ENCODE measurements at places on chromosomes 2 and 18.

DNA sequence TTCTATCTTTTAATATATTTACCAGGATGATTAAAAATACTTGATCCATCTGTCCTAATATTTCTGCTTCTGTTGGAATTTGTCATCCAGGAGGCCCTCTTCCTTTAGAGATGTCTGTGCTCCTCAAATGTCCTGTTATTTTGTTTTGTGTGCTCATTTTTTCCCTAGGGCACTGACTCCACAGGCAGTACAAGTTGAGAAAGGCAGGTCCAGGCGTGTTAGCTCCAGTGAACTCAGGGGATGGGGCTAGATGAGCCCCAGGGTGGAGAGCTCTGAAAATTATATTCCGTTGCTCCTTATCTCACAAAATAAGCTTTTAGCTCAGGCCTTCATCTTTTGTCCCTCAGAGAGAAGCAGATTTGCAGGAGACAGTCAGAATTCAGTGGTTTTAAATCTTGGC is 105.7 kb downstream of the SLC4A3 start:
- no peak overlapping the region for H3K27ac ChIP-seq
- no peak overlapping the region for H3K4me3 ChIP-seq
- H3K4me1 ChIP-seq, result no peaks in the 10 kb centered on the region
- H3K27me3 ChIP-seq, result no peaks in the 10 kb centered on the region

DNA sequence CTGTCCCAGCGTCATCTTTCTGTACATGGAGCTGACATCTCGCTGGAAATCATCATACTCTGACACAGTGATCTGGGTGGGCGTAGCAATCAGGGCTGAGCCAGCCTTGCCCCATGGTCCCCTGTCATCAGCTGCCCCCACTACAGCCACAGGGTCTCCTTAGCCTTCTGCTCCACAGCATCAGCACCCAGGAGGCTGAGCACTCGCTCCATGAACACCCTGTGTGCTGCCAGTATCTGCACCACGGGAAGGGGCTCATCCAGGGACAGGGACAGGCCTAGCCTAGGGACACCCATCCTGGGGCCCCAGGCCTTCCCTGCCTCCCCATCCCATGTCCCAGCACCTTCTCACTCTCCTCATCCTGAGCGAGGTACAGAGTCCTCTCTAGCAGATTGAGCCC is 11.4 kb downstream of the ALPG start:
- no peak overlapping the region for H3K4me3 ChIP-seq
- no peak overlapping the region for H3K27ac ChIP-seq
- H3K36me3 ChIP-seq, result no peaks in the 10 kb centered on the region
- no peaks in the 10 kb centered on the region for H3K4me1 ChIP-seq

- no peak overlapping the region for H3K4me3 ChIP-seq
- H3K27ac ChIP-seq, result no peak overlapping the region
- no peaks in the 10 kb centered on the region for H3K36me3 ChIP-seq
- DNase-seq, result no peak
- H3K4me1 ChIP-seq, result no peaks in the 10 kb centered on the region
Measured at GRCh38 chr2:40037303-40037702, 258.2 kb upstream of the THUMPD2 start.

DNA sequence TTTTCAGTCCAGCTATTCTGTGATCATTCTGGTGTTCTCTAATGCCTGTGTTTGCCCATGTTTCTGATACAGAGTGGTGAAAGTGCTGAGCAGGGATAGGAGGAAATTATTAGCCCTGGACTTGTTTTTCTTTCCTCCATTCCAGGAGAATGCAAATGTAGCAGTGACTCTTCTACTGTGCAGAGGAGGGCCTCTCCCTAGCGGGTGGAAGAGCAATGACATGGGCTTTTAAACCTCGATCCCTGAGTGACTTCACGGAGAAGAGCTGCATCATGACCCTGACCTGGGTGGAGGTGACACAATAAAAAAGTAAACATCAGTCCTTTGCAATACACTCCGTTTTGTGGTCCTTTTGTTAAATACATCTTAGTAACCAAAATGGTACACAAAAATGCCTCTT is 68.0 kb upstream of the NETO1 start:
- no peaks in the 10 kb centered on the region for H3K27me3 ChIP-seq
- H3K27ac ChIP-seq, result no peak overlapping the region
- H3K4me1 ChIP-seq, result no peaks in the 10 kb centered on the region
- no peak overlapping the region for H3K4me3 ChIP-seq
- DNase-seq, result no peak
- no peaks in the 10 kb centered on the region for H3K36me3 ChIP-seq

DNA sequence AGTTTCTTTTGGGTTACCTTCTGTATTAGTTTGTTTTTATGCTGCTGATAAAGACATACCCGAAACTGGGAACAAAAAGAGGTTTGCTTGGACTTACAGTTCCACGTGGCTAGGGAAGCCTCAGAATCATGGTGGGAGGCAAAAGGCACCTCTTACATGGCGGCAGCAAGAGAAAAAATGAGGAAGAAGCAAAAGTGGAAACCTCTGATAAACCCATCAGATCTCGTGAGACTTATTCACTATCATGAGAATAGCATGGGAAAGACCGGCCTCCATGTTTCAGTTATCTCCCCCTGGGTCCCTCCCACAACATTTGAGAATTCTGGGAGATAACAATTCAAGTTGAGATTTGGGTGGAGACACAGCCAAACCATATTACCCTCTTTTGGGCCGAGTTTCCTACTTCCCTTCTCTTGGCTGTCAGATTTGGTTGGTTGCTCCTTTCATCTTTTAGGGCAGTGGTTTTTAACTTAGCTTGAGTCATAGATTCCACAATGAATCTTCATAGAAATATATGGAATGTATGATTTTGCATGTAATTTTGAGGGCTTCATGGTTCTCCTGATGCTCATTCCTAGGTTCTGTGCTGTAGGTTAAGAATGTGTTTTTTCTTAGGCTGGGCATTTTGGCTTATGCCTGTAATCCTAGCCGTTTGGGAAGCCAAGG is 44.2 kb downstream of the CEP192 start:
- H3K36me3 ChIP-seq, result peaks cover 6% of the 10 kb centered on the region
- H3K4me1 ChIP-seq, result no peaks in the 10 kb centered on the region

- no peaks in the 10 kb centered on the region for H3K4me1 ChIP-seq
- H3K36me3 ChIP-seq, result no peaks in the 10 kb centered on the region
- no peaks in the 10 kb centered on the region for H3K27me3 ChIP-seq
- H3K4me3 ChIP-seq, result no peak overlapping the region
Measured at GRCh38 chr2:235706506-235706905, 212.7 kb downstream of the AGAP1 start.

DNA sequence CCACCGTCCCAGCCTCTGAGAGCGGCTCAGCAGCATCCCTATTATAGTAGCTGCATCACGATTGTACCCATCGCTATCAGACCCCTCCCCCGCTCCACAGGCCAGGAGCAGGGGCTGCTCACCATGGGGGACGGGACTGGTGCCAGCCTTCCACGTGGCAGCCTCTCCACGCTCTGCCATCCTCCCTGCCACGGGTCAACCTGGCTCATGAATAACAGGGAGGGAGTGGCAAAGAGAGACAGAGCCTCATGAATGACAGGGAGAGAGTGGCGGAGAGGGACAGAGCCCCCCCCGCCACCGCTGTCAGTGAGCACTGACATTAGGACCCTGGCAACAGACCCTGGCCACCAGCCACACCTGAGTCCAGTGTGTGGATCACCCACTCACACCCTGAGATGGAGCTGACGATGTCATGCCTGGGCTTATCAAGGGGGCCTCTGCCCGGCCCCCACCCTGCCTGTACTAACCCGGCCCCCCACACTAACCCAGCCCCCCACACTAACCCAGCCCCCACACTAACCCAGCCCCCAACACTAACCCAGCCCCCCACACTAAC is 16.9 kb downstream of the CROCC2 start:
- no peak overlapping the region for H3K27ac ChIP-seq
- no peak overlapping the region for H3K4me3 ChIP-seq
- no peaks in the 10 kb centered on the region for H3K36me3 ChIP-seq

- H3K36me3 ChIP-seq, result no peaks in the 10 kb centered on the region
- no peak for DNase-seq
- no peaks in the 10 kb centered on the region for H3K27me3 ChIP-seq
- H3K27ac ChIP-seq, result peak overlapping the region; percentile 68
- peaks cover 7% of the 10 kb centered on the region for H3K4me1 ChIP-seq
Measured at GRCh38 chr2:189548666-189549448, 31.7 kb downstream of the SLC40A1 start.

DNA sequence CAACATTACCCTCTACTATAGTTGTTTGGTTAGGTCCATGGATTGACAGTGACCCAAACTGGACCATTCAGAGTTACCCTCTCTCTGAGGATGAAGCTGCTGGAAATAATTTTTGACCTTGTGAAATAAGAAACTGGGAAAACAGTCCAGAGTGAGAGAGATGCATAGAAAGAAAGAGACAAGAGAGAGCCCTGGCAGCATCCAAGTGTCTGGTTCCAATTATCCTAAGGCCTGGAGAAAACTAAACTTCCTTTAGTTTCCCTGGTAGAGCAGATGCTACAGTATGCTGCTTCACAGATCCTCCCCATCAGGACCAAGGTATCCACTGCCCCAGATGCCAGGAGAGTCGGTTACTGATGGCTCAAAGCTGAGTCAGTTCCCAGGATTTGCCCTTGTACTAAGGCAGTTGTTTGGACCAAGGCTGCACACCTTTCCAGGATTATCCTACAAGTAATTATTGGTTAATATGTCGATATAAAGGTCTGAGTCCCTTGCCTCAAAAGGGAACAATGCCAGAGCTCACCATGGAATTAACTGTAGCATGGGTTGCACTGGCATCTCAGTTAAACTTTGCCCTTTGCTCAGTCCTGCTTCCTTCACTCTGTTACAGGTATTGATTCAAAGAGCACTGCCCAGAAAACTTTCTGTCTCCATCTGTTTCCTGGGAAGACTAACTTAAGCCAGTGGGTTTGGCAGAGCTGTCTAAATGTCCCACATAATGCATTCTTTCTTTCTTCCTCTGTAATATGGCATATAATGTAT is 14.6 kb upstream of the CHN1 start:
- H3K36me3 ChIP-seq, result no peaks in the 10 kb centered on the region
- no peak for DNase-seq
- H3K4me3 ChIP-seq, result no peak overlapping the region
- no peaks in the 10 kb centered on the region for H3K4me1 ChIP-seq
- no peak overlapping the region for H3K27ac ChIP-seq
- no peaks in the 10 kb centered on the region for H3K27me3 ChIP-seq

DNA sequence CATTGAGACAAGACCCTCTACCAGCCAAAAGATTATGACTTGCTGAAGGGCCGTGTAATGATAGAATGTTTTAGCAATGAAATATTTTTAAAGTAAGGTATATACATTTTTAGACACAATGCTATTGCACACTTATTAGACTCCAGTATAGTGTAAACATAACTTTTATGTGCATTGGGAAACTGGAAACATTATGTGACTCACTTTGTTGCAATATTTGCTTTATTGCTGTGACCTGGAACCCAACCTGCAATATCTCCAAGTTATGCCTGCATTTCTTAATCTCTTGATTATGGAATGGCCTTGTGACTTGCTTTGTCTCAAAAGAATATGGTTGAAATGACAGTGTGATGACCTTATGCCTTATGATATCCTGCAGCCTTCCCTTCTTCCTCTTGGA is 502.0 kb downstream of the EPHA4 start:
- H3K27ac ChIP-seq, result no peak overlapping the region
- H3K27me3 ChIP-seq, result no peaks in the 10 kb centered on the region
- no peak overlapping the region for H3K4me3 ChIP-seq
- H3K4me1 ChIP-seq, result no peaks in the 10 kb centered on the region

DNA sequence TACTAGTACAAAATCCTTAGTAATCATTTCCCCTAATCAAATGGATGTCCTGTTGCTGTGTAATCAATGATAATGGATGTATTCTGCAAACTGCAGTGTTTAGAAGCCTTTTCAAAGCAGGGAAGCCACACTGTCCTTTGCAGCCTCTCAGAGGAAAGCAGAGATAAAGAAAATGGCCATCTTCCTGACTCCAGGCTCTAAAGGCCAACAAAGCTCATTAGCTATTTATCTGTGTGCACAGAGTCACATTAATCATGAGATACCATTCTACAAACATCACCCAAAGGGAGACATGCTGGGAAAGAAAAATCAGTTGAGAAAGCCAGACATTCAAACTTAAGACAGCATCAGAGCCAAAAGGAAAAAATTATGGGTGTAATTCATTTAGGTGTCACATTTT is 165.0 kb downstream of the RAD51AP2 start:
- no peak overlapping the region for H3K27ac ChIP-seq
- H3K4me3 ChIP-seq, result no peak overlapping the region
- no peak for DNase-seq
- H3K36me3 ChIP-seq, result no peaks in the 10 kb centered on the region

- H3K27me3 ChIP-seq, result no peaks in the 10 kb centered on the region
- no peak overlapping the region for H3K27ac ChIP-seq
- H3K4me1 ChIP-seq, result no peaks in the 10 kb centered on the region
- no peaks in the 10 kb centered on the region for H3K36me3 ChIP-seq
- no peak overlapping the region for H3K4me3 ChIP-seq
Measured at GRCh38 chr2:21469158-21469557, 345.4 kb downstream of the TDRD15 start.

DNA sequence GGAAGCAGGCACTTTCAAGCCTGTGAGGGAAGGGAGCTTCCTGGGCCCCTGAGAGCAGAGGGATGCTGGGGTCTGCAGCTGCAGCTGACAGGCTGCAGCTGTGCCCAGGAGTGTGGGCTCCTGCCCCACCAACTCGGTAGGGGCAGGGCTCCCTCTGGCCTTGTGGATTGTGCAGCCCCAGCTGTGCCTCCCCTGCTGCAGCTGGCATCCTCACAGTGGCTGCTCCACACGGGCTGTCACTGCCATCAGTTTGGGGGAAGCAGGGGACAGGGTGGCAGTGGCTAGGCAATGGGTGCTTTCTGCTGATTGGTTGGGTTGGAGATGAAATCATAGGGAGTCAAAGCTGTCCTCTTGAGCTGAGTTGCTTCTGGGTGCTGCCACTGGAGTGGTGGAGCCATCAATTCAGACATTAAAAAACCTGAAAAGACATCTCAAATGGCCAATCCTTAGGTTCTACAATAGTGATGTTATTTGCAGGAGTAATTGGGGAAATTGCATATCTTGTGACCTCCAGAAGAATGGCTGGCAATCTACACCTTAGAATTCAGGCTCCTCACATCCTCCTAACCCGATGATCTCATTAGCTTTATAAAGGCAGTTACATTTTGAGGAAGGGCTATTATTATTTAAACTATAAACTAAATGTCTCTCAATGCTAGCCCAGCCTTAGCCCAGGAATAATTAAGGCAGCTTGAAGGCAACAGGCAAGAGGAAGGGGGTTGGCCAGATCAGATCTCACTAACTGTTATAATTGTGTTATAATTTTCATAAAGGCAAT is 41.3 kb downstream of the FAM171B start:
- no peaks in the 10 kb centered on the region for H3K4me1 ChIP-seq
- no peak for DNase-seq
- H3K27ac ChIP-seq, result no peak overlapping the region
- no peaks in the 10 kb centered on the region for H3K36me3 ChIP-seq

DNA sequence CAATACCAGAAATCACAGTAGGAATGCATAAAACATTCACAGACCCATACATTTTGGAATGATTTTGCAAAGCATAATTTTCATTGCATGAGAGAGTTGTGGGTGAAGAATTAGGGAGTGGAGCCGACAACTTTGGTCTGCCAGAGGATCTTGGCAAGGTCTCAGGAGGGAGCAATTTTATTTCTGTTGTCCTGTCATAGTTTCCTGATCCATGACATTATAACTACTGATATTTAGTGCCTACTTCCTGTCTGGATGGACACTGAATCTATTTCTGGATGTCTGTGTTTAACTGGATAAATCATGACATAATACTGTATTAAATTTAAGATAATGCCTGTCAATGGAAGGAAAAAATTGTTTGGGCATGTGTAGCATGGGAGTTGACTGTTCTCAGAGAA is 2.4 kb downstream of the ITGA4 start:
- H3K4me3 ChIP-seq, result no peak overlapping the region
- DNase-seq, result no peak
- no peaks in the 10 kb centered on the region for H3K27me3 ChIP-seq
- H3K27ac ChIP-seq, result no peak overlapping the region
- no peaks in the 10 kb centered on the region for H3K4me1 ChIP-seq
- no peaks in the 10 kb centered on the region for H3K36me3 ChIP-seq

Data from aorta (tissue), 5 donors.